Activated CD8-positive, alpha-beta memory T cell treated with anti-CD3 and anti-CD28 coated beads for 24 hours (primary cell): ENCODE measurements at places on chromosomes 2 and 18.

- DNase-seq, result no peak
These were observed 57.6 kb downstream of the EVA1A start for GRCh38 chr2:75503048-75503607.

DNA sequence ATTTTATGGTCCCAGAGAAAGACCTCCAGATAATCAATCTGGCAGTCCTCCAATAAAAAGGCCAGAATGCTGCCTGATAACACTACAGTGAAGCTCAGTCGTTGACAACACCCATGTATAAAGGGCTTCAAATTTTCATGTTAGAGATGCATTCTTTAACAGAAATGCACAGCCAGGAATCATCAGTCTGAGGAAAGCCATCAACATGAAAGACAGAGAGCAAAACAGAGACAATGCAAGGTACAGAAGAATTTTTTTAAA is 13.8 kb downstream of the BABAM2 start:
- no peak for DNase-seq

DNA sequence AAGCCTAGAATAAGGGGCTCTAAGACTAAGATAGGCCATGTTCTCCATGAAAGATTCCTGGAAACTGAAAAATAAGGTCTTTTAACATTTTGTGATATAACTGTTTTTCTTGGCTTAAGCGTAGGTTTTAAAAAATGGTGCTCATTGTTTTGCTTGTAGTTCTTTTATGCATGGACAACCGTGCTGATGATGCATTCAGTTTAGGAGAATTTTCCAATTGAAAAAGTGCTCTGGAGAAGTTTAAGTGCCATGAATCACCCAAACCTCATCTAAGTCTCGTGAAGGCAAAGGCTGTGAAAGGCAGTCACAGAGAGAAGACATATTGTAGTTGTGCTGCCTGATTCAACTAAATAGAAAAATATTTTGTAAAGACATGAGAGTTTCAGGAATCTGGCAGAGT is 111.8 kb upstream of the GAREM1 start:
- DNase-seq, result no peak

GRCh38 chr18:37577051-37577611 is 11.5 kb upstream of the CELF4 start:
- no peak for DNase-seq

GRCh38 chr2:64937687-64938491 is 51.3 kb upstream of the SLC1A4 start:
- DNase-seq, result no peak

DNA sequence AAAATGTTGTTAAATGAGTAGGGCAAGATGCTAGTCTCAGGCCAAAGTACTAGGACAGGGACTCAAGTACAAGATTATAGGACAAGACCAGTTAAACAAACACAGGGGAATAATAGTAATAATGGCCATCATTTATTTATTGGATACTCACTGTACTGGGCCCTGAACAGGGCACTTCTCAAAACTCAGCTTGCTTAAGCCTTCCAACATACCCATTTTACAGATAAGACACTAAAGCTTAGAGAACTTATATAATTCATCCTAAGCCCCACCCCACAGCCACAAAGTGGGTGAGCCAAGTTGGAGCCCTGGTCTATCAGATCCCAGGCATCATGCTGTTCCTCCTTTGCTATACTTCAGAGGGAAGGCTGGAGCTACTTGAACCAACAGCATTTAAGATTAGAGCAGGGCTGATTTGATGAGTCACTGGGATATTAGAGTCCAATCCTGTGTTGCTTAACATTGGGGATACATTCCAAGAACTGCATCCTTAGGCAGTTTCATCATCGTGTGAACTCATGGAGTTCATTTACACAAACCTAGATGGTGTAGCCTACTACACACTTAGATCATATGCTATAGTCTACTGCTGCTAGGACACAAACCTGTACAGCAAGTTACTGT is 153.6 kb downstream of the MTCL1 start:
- no peak for DNase-seq
